ENCODE measurements at places on chromosomes 4 and X.
A peak's percentile ranks its signal among the peaks of the same experiment; 100 is the strongest.

- no peak for DNase-seq
Observed at GRCh38 chr4:132108784-132109183, 1040.3 kb upstream of the PCDH10 start.

GRCh38 chr4:163172647-163173046 is 6.0 kb upstream of the NAF1 start:
- no peak for DNase-seq

DNA sequence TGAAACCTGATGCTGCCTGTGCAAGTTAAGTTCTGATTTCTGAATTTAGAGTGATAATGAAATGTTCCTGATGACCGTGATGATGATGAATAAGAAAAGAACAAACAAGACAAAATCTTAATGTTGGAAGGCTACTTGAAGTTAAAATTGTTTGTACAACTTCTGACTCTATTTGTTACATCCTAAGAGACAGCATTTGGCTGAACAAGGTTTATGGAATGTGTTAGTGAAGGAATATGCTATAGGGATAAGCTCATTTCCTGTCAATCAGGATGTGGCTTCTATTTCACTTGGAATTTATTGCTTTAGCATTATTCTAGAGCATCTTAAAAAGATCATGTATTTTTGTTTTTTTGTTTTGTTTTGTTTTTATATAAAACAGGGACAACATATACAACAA is 267.5 kb downstream of the FAT4 start:
- DNase-seq = no peak

DNA sequence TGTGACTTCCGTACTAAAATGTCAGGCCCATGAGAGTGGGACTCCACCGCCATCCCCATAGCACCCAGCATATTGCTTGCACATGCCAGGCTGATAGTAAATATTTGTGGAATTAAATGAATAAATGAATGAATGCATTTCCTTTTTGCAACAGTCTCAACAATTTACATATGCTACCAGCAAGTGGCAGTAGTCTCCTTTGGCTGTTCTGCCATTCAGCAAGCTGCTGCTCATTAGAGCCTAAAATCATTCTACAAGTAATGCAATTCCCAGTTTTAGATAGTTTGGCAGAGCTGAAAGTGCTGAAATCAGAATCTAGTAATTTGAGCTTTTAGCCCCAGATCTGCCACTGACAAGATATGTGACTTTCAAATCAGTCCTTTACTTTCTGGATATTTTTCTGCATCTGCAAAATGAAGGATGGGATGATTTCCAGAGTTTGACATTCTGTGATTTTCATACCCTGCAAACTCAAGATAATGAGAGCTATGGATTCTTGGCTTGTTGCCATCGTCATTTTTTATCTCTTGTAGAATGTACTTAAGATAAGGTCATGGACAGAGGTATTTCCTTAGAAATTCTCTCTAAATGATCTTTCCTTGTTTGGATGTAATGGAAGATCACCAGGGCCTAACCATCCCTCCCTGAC is 35.7 kb upstream of the INTS6L start:
- peak; percentile 21 for DNase-seq

GRCh38 chr4:15106399-15106798 is 104.1 kb downstream of the CPEB2 start:
- DNase-seq = no peak

DNA sequence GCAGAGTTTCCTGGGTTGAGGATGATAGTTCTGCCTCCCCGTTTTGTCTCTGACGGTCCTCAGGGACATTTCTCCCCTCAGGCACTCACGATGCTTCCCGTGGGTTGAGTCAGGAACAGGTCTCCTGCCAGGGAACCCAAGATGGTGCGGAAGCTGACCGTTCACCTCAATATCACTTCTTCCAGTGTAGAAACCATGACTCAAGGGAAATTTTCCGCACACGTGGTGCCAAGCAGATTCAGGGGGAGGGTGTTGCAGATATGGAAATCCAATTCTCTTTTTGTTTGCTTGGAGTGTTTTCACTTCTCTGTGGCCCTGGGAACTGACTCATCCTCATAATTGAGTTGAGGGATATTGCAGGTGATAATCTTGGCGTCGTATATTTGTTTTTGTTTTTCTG is 46.7 kb downstream of the CXorf49B start:
- no peak for DNase-seq

DNA sequence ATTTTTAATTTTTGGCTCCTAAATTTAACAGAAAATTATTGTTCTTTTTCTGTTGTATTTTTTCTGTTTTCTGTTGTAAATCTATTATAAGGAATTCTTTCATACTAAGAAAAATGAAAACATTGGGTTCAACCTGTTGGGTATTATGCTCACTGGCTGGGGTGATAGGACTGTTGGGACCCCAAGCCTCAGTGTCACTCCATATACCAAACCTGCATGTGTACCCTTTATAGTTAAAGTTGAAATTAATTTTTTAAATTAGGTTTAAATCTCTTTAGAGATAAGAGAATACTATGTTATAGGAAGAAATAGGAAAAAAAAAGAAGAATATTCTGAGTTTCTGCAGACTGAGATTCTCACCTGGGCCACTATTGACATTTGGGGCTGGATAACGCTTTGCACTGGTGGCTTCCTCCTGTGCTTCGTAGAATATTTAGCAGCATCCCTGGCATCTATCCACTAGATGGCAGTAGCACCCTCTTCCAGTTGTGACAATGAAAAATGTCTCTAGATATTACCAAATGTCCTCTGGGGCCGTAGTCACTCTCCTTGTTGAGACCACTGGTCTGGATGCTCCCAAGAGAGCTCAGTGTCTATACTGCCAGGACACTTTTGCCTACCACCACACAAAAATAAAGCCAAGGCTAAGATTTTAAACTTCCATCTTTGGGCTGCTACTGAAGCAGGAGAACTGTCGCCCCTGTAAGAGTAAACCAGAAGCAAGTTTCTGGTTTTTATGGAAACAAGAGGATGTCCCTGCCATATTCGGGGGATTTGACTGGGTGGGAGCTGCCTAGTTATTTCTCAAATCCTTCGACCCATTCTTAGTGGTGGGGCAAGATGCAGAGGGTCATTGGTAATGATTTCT is 22.4 kb upstream of the CLTRN start:
- DNase-seq = peak; percentile 63

GRCh38 chr4:108043526-108043925 is 53.8 kb downstream of the HADH start:
- DNase-seq = peak; percentile 32

DNA sequence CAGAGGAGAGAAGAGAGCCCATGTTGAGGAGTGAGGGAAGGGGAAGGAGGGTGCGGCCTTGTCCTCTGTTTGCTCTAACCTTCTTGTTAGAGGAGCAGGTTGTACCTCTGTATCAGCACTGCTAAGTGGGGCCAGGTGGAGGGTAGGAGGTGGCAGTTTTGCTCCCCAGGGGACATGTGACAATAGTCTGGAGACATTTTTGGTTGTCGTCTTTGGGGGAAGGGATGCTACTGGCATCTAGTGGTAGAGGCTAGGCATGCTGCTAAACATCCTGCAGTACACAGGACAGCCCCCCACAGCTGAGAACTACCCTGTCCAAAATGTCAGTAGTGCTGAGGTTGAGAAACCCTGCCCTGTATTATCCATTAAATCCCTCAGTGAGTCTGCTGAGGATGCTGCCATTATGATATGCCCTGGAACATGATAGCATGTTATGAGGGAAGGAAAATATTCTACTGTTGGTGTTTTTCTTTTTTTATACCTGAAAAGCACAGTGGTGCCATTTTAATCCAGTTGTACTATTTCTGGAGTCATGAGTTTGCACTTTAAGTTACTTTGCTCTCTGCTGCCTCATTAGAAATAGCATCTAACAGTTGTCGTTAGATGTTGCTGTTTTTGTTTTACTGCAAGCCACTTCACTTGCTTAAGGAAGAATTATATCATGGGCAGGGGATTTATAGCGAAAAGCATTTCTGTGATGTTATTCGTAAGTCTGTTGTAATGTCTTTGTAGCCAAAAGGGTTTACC is 90.6 kb downstream of the LRP2BP start:
- DNase-seq = peak; percentile 28

DNA sequence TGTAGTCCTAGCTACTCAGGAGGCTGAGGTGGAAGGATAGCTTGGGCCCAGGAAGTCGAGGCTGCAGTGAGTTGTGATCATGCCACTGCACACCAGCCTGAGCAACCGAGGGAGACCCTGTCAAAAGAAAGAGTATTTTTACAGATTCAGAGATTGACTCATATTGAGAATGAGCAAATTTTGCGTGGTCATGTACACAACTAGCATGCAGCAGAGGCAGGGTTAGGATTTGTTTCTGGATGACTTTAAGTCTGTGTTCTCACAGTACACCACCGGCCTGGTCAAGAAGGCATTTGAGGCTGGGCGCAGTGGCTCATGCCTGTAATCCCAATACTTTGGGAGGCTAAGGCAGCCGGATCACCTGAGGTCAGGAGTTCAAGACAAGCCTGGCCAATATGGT is 44.8 kb upstream of the CBR4 start:
- no peak for DNase-seq

DNA sequence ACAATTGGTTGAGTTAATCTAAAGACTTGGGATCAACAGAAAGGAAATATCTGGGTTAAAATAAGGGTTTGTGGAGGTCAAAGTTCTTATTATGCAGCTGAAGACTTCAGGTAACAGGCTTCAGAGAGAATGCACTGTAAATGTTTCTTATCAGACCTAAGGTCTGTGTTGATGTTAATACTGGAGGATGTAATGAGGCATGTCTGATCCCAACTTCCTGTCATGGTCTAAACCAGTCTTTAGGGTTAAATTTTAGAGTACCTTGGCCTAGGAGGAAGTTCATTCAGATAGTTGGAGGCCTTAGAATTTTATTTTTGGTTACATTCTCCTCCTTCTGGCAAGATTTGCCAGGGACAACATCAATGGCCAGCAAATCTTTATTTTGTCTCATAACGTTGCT is 72.1 kb upstream of the GC start:
- no peak for DNase-seq

- no peak for DNase-seq
Observed at GRCh38 chrX:99271641-99272040, 1138.4 kb downstream of the PCDH19 start.

- peak; percentile 81 for DNase-seq
Observed at GRCh38 chr4:16083241-16084191, at the start of gene PROM1. Gene PROM1 (minus strand): TSS chr4:16084023. CDS start chr4:16075906, 8,117 bp downstream.

DNA sequence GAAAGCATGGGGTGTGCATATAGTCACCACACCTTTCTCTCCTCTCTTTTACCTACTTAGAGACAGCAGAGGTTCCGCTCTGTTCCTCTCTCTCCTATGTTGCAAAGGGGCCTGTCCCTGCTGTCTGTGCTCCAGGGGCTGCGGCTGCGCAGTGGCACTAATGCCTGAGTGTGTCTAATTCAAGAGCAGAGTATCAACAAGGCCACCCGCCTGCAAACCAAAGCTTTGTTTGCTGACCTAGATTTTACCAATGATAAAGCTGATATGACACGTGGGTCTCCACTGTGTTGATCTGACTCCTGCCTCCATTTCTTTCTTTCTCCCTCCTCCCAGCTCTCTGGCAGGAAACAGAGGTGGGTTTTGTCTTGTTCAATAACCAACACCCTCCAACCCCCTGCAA is 74.9 kb downstream of the NSG1 start:
- peak; percentile 65 for DNase-seq

GRCh38 chr4:140762202-140762601 is 6.0 kb upstream of the TBC1D9 start:
- no peak for DNase-seq

GRCh38 chrX:49001521-49002090 is 458 bp downstream of the GRIPAP1 start:
- DNase-seq = peak; percentile 65

DNA sequence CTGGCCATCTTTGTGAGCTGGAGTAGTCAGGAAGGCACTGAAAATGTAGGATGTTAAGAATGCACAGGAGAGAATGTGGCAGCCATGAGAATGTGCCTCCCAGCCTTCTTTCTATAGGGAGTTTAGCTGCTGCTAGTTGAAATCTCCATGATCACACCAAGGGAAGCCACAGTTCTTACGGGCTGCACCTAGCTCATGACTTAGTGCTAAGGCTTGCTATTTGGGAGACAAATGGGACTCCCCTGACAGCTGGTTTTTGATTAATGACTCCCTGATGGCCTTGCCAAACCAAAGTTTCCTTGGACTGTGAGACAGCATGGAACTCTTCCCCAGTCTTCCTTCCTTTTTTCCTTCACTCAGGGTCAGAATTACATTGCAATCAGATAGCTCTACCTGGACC is 9.2 kb downstream of the CTSO start:
- no peak for DNase-seq

DNA sequence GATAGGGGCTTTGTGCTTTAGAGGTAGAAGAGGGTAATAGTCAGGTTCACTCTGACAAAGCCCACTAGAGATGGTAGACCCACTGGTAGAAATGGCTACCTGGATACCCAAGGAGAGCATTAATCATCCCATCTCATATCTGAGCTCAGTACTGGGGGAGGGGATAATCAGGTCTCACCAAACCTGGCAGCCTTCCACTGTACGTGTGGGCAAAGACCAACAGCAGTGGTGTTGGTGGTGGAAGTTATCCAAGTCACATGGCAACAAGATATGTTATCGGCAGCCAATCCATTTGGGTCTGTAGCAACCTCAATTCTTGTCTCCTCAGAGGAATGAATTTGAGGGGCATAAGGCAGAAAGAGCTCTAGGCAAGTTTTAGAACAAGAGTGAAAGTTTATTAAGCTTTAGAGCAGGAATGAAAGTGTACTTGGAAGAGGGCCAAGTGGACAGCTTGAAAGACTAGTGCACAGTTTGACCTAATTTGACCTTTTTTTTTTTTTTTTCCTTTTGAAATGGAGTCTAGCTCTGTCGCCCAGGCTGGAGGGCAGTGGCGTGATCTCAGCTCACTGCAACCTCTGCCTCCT is 67.0 kb upstream of the CXCL13 start:
- no peak for DNase-seq

GRCh38 chr4:151581570-151581969 is 172.6 kb downstream of the FHIP1A start:
- peak; percentile 30 for DNase-seq

- no peak for DNase-seq
Observed at GRCh38 chr4:25888781-25889180, 25.2 kb upstream of the SMIM20 start.

DNA sequence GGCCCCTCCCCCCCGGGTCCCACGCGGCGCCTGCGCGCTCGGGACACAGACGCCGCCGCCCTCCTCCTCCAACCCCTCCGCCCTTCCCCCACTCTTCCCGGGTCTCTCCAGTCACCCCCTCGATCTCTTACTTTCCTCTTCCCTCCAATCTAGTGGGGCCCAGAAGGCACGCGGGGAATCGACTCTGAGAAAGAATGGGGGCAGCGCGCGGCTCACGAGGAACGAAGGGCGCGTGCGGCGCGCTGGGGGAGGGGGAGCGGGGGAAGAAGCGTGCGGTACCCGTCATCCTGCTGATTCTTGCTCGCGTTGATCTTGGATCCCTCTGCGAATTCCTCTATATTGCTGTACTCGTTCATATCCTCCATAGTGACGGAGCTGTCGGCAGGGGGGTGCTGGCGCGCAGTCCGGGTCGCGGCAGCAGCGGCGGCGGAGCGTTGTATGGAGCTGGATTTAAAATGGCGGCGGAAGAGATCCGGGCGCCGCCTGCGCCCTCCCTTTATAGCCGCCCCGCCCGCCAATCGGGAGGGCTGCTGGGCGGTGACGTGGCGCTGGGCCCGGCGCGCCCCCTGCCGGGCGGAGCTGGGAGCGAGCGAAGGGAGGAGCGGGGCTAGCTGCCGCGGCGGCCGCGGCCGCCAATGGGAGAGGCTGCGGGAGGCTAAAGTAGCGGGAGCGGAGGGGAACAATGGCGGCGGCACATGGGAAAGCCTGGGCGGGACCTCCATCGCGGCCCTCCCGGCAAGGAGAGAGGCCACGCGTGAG is 1.1 kb downstream of the HNRNPDL start:
- peak; percentile 96 for DNase-seq
